ENCODE measurements at places on chromosomes 5 and 9. TPM values are rescaled to one million over a fixed set of nuclear protein-coding genes. Genes with fewer than 3 reads are reported as not detected.

- DNase-seq, result no peak
Measured at GRCh38 chr5:7970816-7971215, 101.9 kb downstream of the MTRR start.

The IL3 gene
- not detected for total RNA-seq

- DNase-seq, result no peak
Measured at GRCh38 chr9:18061856-18062255, 412.1 kb upstream of the ADAMTSL1 start.

GRCh38 chr5:72205431-72206009 lies 98.2 kb downstream of the MAP1B start:
- DNase-seq, result no peak

DNA sequence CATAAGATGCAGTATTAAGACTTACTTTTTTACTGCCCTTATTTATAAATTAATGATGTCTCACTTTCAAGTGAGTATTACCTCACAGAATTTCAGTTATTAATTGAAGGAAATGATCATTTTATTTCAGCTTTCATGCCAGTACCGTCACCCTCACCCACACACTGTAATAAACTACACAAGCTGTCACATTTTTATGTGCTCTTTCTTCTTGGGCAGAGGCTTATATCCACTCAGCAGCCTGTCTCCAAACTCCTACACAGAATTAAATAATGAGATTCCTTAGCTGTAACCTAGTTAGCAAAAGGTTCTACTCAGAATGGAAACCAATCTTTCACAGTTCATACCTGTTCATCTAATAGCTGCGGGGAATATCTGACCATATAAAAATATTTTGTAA lies 1915.8 kb upstream of the CDH6 start:
- no peak for DNase-seq

Measured in activated B cell treated with CpG ODN at 0.5 μM for 24 hours (primary cell).